ENCODE measurements at places on chromosomes 6 and 20.

DNA sequence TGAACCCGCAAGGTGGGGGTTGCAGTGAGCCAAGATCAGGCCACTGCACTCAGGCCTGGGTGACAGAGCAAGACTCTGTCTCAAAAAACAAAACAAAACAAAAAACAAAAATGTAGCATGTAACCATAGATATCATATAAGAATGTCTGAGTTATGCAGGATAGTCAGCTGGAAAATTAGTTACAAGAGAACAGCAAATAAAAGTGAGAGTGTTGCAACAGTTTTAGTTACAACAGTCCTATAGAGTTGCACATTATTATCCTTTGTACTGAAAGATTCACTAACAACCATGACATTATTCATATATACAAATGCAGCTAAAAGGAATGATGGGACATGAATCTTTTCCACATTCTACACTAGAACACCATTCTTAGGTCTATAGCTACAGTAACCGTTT lies 16.4 kb downstream of the RNF24 start:
- no peak for DNase-seq

GRCh38 chr6:22681761-22682160 lies 112.4 kb downstream of the HDGFL1 start:
- DNase-seq = no peak

DNA sequence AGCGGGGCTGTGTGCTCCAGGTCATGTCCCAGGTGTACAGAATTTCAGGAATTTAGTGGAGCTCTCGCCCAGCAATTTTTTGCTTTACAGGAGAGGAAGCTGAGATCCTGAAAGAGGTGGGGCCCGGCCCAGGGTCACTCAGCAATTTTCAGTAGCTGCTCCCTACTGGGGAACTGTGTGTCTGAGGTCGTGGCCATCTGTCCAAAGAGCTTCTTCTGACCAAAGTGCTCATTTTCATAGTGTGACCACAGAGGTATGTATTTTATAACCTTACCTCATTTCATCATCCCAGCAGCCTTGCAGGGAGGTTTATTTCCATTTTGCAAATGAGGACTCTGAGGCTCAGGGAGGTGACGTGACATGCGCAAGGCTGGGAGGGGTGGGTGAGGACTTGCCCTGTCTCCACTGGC lies 46.3 kb downstream of the FAM209B start:
- no peak for DNase-seq

- no peak for DNase-seq
These were observed 343.0 kb downstream of the CDKAL1 start for GRCh38 chr6:20877008-20877937.

DNA sequence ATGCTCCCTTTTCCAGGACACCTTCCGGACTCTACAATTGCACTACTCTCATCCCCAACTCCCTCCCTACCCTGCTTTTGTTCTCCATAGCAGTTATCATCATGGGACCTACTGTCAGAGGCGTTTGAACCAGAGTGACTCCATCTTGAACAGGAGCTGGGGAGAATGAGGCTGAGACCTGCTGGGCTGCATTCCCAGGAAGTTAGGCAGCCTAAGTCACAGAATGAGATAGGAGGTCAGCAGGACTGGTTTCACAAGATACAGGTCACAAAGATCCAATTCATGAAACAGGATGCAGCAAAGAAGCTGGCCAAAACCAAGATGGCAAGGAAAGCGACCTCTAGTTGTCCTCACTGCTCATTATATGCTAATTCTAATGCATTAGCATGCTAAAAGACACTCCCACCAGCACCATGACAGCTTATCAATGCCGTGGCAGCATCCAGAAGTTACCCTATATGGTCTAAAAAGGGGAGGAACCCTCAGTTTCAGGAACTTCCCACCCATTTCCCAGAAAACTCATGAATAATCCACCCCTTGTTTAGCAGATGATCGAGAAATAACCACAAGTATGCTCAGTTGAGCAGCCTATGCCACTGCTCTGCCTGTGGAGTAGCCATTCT lies 15.6 kb downstream of the SLC13A3 start:
- DNase-seq = no peak

GRCh38 chr6:170160031-170160627 lies 130.7 kb downstream of the DLL1 start:
- DNase-seq = no peak

DNA sequence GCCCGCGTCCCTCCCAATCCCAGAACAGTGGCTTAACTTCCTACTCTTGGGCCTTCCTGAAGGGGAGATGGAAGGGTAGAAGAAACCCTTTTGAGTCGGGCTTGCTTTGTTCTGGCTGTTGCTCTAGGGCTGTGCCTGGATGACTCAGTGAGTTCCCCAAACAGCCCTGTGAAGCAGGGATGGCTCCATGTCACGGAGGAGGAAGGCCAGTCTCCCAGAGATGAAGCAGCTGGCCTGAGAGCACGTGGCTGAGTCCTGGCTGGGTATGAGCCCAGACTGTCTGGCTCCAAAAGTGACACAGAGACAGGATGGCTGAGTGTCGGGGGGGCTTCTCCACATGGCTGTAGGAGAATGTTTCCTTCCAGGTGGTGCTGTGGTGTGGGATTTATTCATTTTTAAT lies 4.6 kb downstream of the SYTL3 start:
- peak; percentile 62 for DNase-seq

DNA sequence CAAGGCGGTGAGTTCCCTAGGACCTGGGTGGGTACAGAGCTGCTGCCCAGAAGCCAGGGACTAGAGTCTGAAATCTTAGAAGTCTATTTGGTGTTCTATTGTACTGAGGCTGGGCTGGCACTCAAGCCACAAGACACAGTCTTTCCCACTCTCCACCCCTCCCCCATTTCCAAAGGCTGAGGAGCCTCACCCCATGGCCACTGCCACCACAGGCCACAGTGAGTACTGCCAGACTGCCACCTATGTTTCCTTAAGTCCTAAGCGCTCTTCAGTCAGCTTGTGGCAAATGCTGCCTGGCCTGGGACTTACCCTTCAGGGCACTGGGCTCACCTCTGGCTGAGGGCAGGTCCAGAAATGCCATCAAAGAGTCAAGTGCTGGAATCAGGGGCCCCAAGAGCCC lies 469.3 kb downstream of the HAO1 start:
- no peak for DNase-seq

- DNase-seq = peak; percentile 37
These were observed 46.5 kb downstream of the ADTRP start for GRCh38 chr6:11732036-11732631.

DNA sequence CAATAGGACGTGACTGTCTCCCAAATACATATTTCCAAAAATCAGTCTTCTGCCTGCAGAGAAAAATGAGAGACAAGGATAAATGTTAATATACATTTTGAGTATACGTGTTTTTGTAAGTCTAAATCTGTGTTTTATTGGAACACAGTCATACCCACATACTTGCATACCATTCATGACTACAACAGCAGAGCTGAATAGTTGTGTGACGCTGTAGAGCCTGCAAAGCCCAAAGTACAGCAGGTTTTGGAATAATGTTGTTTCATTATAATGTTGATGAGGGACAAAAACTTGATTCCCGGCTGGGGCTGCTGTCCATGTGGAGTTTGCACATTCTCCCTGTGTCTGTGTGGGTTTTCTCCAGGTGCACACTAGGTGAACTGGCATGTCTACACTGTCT lies 23.8 kb upstream of the FBXO9 start:
- no peak for DNase-seq

DNA sequence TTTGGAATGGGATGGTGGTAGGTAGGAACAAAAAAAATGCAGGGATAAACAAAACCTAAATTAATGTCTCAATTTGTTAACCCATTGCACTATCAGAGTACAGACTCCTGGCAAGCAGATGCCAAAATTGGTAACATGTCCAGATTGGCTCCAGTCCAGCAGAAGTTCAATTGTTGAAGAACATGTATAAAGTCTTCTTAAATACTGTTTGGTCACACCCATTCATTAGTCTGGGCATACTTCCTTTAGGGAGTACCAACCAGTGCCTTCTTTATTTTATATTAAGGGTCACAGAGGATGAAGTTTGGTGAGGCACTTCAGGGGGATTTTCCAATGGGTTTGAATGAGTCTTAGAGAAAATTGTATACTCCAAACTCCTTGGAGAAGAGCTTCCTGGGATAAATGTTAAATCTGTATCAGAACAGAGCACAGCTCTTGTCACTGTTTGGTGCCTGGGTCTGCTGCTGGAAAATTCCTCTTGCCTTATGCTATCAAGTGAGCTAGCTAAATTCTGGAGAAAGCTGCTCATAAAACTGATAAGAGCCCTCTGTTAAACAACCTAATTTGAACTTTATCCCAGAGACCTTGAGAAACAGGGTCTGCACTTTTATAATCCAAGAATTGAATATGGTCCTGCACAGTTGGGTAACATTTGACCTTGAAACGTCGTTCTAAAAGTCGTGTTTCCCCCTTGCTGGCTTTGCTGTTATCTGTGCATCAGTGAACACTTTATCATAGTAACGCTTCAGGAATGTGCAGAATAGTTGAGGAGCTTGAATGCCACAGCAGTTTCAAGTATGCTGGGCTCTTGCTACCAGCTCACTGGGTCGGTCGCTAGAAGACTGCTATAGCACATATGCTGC lies 334.1 kb upstream of the CITED2 start:
- DNase-seq = no peak

- DNase-seq = no peak
These were observed 4.2 kb upstream of the ZC2HC1B start for GRCh38 chr6:143859891-143860660.

DNA sequence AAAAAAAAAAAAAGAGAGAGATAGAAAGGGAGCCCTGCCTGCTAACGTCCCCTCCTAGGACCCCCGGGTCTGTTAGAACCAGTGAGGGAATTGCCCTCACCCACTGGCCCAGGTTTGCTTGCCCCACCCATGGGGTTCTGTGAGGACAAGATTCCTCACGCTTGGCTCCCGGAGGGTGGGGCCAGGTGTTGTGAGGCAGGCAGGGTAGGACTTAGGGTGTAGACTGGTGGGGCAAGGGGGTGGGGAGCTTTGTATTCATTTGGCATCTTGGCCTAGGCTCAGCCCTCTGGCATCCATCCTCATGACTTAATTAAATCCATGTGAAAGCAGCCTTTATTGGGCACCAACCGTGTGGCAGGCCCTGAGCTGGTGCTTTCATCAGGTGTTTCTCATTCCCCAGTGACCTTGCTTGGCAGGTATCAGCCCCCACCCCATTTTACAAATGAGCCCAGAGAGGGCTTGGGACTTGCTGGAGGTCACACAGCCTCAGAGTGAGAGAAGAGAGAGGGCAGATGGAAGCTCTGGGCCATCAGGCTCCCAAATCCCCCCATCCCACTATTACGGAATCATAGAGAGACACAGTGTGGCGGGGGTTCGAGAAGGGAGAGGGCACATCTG lies 19.0 kb downstream of the RAB44 start:
- DNase-seq = no peak

DNA sequence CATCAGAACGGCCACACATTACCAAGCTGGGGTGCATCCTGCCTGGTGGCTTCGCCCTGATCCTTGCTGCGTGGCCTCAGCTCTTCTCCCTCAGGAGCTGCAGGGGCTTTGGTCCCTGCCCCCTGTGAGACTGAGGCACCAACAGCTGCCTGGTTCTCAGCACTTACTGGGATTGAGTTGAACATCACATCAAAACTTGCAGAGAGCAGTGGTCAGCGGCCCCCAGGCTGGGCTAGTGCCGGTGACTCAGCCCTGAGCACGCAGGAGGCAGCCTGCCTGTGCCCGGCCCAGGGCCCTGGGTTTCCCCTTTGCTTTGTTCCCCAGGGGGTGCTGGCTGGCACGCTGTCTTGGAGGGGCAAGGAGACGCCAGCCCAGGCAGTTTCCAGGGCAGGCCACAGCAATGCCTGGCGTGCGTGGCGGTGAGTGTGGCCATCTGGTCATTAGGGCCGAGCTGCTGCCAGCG lies 63.3 kb downstream of the DLL1 start:
- DNase-seq = peak; percentile 40

DNA sequence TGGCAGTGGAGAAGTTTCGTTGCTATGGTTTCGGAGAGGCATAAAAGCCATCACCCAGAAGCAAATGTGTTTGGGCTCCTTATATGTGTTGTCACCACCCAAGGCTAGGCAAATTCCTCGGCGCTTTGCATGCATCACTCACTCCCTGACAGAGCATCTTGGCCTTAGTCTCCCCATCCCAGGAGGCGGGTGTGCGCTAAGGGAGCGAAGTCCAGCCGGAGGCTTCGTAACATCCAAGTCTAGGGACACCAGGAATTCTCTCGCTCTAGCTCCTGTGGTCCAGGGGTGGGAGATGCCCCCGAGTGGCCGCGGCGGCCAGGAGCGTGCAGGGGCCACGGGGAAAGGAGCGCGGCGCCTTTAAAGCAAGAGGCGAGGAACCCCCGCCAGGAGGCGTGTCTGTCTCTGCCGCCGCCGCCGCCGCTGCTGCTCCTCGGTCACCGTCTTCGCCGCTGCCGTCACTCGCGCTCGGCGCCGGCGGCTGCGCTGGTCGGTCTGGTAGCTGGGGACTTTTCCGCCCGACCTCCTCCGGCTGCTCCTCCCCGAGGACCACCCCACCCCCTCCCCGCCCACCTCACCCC lies at the start of gene GRIK2:
TSS of gene GRIK2 (plus strand) at position 458 of the 578 bp plus-strand sequence.
- peak; percentile 83 for DNase-seq

GRCh38 chr6:75117701-75118100 lies 88.2 kb downstream of the COL12A1 start:
- DNase-seq = no peak

GRCh38 chr20:41696428-41696827 lies 78.3 kb upstream of the CHD6 start:
- no peak for DNase-seq

- no peak for DNase-seq
These were observed 155.1 kb upstream of the TNFAIP3 start for GRCh38 chr6:137711972-137712371.

DNA sequence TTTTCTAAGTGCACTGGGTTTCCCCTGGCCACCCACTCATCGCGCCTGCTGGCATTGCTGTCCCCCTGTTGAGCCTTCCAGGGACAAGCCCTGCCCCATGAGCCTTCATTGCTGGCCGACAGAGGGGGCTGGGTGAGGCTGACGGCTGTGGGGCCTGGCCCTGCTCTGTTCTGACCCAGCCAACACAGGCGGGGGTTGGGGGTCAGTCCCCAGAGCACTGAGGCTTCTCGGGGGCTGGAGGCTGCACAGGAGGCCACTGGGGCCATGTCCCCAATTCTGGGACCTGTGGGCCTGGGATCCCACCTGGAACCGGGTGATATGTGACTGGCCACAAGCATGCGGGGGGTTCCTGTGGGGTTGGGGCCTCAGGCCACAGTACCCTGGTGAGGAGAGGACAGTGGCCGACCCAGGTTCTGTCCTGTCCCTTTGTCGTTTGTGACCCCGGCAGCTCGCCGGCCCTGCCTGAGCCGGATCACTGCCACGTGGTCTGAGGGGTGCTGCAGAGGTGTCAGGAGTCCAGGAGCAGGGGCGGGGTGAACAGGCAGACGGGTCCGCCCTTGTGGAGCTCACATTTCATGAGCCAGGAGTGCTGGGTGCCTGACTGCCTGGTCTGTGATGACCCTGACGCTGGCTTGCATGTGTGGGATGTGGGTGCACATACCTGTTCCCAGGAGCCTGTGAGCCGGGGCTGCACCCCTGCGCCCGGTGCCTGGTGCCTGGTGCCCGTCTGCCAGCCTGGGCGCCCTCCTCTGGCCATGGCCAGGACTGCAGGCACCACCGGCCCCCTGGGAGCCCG lies 2.1 kb upstream of the COL20A1 start:
- DNase-seq = no peak

DNA sequence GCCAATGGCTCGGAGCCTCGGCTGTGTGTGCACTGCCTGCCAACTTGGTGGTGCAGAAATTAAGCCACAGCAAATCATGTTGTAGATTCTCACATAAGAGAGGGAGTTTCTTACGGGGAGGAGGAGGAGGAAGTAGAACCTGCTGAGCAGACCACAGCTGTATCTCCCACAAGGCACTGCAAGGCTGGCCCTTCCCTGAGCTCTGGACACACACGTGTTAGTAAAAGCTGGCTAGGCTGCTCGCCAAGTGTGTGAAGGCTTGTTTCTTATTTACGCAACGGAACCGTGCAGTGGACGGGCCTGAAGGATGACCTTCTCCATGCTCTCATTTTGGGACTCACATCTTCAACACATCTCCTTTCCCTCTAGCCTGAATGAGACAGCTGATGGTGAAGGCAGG lies 15.7 kb upstream of the QKI start:
- peak; percentile 51 for DNase-seq

All from dorsolateral prefrontal cortex (tissue), 122 donors.